ENCODE measurements at places on chromosomes 12 and 14. TPM values are rescaled to one million over a fixed set of nuclear protein-coding genes. Genes with fewer than 3 reads are reported as not detected.

DNA sequence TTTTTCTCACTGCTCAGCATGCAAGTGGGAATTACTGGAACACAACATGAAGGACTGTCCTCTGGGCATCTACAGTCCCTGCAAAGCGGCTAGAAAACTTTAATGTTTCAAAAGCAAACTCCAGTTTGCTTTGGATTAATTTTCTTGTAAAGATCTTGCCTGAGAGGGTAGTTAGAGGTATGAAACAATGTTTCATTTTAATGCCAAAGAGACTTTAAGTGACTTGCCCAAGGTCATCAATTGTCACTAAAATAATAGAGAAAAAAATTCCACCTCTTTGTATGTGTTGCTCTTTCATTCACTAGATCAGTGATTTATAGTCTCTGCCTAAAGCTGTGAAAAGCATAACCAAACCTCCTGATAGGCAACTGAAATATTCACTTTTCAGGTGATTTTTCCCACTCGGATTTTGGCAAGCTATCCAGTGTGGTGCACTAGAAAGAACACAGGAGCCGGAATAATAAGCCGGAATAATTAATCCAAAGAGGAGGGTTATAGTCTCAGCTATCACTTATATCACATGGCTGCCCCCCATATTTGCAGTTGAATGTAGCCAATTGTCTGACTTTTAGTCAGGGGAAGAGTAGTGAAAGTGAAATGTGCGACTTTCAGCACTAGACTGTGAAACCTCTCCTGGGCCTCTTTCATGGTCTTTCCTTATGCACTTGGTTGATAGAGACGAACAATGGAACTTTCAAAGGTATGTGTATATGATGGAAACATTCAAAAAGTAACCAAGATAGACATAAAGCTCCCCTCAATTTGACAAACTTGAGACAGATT is 107.7 kb downstream of the SLC6A15 start:
- DNase-seq, result no peak

- no peak for DNase-seq
Measured at GRCh38 chr12:44696542-44696941, 179.6 kb downstream of the NELL2 start.

GRCh38 chr14:69754487-69754886 is 12.5 kb upstream of the SRSF5 start:
- DNase-seq, result no peak

RNASE13 gene
- total RNA-seq, result not detected

GRCh38 chr12:57055824-57056223 is 5.9 kb upstream of the MYO1A start:
- DNase-seq, result no peak

NEMP1 gene
- total RNA-seq, result 4.8 TPM

LTBR gene
- total RNA-seq, result 234 TPM

CLEC2A gene
- total RNA-seq, result not detected

- no peak for DNase-seq
Measured at GRCh38 chr14:26132061-26132645, 465.7 kb downstream of the NOVA1 start.

DNA sequence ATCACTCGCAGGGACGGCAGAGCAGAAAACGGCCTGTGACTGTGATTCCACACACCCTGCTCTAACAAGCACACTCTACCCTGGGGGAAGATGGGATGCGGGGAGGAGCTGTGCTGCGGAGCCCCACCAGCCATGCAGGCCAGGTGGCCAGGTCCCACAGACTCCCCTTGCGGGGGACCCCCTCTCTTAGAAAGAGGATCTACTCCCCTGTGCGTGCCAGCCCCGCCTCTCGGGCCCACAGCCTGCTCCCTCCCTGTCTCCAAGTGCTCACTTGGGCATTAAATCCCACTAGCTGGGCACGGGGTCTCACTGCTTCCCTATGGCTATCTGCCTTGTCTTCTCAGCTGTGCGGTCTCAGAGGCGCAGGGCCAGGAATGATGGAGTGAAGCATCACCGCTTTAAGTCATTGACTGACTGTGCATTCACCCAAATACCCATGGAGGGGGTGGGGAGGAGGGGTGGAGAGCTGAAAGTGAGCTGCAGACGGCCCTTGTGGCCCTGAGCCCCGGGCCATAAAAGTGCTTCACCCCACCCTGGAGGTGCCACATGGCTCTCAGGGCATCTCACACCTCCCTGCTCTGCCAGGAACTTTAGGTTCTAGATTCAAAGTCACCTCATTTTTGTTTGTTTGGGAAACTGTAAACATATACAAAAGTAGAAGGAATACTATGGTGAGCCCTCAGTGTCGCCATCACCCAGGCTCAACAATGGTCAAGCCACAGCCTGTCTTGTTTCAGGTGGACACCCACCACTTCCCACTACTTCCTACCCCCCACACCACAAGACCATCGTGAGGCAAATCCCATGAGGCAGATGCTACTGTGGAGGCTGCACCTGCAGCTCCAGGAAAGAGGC is 9.4 kb downstream of the STX2 start:
- no peak for DNase-seq

SIRT4 gene
- total RNA-seq, result 2.4 TPM

DNA sequence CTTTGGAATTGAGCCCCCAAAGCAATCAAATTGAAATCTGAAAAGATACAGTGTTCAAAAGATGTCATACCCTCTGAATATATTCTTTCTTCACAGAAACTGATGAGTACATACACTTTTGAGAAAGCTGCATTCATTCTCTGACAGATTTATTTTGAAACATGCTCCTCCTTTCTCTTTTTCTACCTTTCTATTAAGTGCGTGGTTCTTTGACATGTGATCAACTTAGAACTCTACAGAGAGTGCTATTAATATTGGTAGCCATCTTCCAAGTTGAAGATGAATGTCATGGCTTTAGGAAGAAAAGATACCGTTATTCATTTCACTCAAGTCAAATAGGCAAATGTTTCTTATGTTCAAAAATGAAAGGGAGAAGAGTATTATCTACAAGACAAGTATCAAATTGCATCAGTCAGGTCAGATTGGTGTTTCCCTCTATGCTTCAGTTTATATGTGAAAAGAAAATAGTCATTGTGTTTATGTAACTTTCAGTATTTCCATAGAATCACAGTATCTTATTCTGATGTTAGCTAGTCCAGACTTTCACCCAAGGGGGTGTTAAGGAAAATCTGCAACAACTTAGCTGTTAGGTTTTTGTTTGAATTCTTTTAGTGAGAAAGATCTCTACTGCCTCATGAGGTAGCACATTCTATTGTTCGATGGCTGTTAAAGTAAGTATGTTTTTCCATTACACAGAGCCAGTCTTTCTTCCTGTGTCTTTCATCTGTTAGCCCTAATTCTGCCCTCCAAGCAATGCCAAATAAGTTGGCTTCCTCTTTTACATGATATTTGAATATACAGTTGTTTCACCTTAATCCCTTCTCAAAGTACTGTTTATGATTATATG is 55.4 kb upstream of the GARIN2 start:
- no peak for DNase-seq

HOXC12 gene
- 1.4 TPM for total RNA-seq

- no peak for DNase-seq
Measured at GRCh38 chr12:43159506-43159905, 392.5 kb downstream of the ADAMTS20 start.

- no peak for DNase-seq
Measured at GRCh38 chr14:91858536-91859275, 8.6 kb downstream of the TC2N start.

- DNase-seq, result no peak
Measured at GRCh38 chr14:79376557-79376956, 834.7 kb downstream of the DIO2 start.

DNA sequence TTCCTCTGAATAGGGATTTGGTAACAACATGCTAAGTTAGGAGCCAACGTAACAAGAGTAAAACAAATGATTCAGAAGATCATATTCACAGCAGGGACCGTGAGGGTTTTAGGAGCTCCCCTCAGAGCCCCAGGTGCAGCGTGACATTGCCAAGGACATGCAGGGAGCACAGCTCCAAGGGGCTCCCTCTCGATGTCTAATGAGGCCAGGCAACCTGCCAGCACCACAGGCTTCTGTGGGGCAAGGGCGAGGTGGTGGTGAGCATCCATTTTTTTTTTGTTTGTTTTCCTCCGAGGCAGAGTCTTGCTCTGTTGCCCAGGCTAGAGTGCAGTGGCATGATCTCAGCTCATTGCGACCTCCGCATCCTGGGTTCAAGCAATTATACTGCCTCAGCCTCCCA is 95.1 kb upstream of the PTPRB start:
- no peak for DNase-seq

DNA sequence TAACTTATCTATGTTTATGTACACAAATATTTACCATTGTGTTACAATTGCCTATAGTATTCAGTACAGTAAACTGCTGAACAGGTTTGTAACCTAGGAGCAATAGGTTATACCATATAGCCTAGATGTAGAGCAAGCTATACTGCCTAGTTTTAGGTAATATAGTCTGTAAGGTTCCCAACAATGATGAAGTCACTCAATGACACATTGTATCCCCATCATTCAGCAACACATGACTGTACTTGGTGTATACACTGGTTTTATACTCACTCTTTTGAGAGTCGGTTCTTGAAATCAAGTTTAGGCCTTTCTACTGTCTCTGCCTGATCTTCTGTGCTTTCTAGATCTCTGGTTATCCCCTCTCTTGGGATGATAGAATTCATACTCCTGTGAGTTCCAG is 5.5 kb downstream of the RNASE1 start:
- no peak for DNase-seq

- DNase-seq, result no peak
Measured at GRCh38 chr14:31405599-31406232, 14.6 kb downstream of the HEATR5A start.

GRCh38 chr14:50388256-50388931 is 8.3 kb downstream of the CDKL1 start:
- no peak for DNase-seq

GRCh38 chr12:93567174-93567573 is 5.3 kb upstream of the SOCS2 start:
- DNase-seq, result no peak

LRRC9 gene
- total RNA-seq, result not detected

GRCh38 chr12:84787253-84787652 is 125.3 kb downstream of the SLC6A15 start:
- no peak for DNase-seq

- DNase-seq, result no peak
Measured at GRCh38 chr14:26738571-26738970, 140.7 kb upstream of the NOVA1 start.

SMOC1 gene
- total RNA-seq, result 14.4 TPM

- DNase-seq, result no peak
Measured at GRCh38 chr12:104339663-104340062, 36.1 kb downstream of the EID3 start.

RNASE7 gene
- not detected for total RNA-seq

FAR2 gene
- 8.4 TPM for total RNA-seq

- no peak for DNase-seq
Measured at GRCh38 chr14:56243110-56243509, 124.9 kb downstream of the PELI2 start.

KCNH3 gene
- not detected for total RNA-seq

OR6C2 gene
- not detected for total RNA-seq

PDZRN4 gene
- total RNA-seq, result 176 TPM

DNA sequence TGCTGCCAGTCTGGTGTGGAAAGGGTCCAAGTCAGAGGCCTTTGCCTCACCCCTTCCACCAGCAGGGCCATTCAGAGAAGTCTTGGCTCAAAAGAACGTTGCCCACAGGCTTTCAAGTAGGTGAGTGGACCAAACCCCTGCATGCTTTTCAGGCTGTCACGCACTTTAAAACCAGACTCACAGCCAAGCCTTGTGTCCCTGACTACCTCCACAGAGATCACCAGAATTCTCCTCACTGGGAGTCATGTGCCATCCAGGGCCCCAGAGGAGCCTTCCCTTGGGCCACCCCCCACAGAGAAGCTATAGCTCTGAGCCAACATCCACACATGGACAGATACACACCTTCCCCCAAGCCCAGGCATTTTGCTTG is 283.1 kb downstream of the DPF3 start:
- DNase-seq, result no peak

GRCh38 chr12:130049666-130050065 is 112.6 kb upstream of the FZD10 start:
- DNase-seq, result no peak

LHX5 gene
- total RNA-seq, result not detected

DBX2 gene
- not detected for total RNA-seq

DNA sequence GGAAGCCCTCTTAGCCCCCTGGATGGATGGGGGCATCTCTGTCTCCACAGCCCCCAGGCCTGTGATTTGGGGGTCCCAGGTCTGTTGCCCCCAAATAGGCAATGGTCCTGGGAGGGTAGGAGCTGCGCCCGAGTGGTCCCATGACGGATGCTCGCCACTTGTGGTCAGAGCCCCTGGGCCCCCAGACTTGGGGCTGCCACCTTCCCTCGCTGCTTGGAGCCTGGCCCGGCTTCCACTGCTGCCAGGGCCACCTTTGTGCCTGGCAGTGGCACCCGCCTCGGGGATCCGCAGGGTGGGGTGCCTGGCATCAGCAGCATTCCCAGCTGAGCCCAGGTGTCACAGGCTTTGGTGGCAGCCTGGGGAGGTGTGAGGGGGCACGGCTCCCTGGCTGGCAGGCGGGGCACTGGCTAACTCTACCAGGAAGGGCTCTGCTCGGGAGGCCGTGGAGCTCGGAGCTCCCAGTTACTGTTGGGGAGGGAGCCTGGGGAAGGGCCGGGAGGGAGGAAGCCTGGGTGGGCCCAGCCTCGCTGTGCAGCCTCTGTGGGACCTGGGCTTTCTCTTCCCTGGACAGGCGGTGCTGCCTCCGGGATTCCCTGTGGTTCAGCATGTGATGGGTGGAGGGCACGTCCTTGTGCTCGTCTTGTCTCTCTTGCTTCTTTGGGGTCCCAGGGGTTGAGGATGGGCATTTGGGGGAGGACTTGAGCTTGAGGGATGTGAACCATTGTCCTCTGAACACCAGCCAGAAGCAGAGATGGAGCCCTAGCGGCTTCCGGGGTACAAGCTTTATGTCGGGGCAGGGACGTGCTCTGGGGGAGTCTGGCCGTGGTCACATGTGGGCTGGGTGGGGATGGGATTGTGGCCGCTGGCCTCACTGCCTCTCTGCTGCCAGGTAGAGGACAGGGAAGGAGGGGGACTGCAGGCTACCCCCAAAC is 5.4 kb downstream of the KIF26A start:
- DNase-seq, result no peak

- DNase-seq, result no peak
Measured at GRCh38 chr12:99122959-99123358, 477.9 kb downstream of the APAF1 start.

- DNase-seq, result no peak
Measured at GRCh38 chr14:75917946-75918335, 63.9 kb downstream of the TGFB3 start.

DNA sequence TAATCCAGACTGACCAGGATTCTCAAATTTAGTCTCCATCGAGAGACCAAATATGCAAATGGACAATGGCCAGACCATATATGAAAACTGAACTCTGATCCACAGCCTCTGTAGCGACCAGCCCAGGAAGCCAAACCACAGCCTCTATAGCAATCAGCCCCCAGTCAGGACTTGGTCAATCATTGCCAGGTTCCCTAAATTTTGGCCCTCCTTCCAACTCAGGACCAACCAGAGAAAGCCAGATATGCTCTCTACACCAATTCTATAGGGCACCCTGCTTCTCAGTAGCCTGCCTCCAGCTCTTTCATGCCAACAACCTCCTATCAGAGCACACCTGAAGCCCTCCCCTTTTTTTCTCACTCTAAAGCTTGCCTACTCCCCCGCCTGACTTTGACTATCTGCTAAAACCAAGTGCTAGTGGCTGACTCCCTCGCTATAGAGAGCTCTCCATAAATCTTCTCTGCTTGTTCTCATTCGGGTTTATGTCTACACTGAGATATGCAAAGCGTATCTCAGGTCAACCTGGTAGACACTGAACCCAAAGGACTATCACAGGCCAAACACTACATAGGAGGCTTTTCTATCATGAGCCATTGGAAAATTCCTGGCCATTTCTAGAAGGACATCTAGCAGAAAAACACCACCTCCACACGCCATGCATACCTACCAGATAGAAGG is 110.5 kb upstream of the FUT8 start:
- no peak for DNase-seq

LBHD2 gene
- total RNA-seq, result not detected

- no peak for DNase-seq
Measured at GRCh38 chr14:34817768-34818167, 57.4 kb downstream of the BAZ1A start.

All from tibial nerve (tissue), 4 donors.